ENCODE measurements at places on chromosomes 1 and 21. TPM values are rescaled to one million over a fixed set of nuclear protein-coding genes. Genes with fewer than 3 reads are reported as not detected.
A peak's percentile ranks its signal among the peaks of the same experiment; 100 is the strongest.

- no peak for DNase-seq
Observed at GRCh38 chr1:151043163-151043562, 4.4 kb upstream of the C1orf56 start.

- DNase-seq, result no peak
Observed at GRCh38 chr1:14869187-14869586, 270.7 kb downstream of the KAZN start.

DNA sequence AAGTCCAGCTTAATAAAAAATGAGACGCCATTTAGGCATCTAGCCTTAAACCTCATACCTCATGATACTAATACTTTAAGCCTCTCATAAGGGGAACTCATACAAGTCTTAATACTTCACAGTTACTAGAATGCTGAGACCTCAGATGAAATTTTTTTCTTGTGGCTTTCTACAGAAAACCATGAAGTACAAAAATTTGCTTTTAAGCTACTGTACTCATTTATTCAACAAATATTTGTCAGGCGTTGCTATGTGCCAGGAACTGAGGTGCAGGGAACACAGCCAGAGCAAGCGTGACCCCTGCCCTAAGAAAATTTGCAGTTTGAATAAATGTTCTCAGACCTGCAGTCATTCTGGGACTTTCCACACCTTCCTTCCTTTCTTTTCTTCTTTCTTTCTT lies 150.6 kb downstream of the MRPL39 start:
- DNase-seq, result no peak

DNA sequence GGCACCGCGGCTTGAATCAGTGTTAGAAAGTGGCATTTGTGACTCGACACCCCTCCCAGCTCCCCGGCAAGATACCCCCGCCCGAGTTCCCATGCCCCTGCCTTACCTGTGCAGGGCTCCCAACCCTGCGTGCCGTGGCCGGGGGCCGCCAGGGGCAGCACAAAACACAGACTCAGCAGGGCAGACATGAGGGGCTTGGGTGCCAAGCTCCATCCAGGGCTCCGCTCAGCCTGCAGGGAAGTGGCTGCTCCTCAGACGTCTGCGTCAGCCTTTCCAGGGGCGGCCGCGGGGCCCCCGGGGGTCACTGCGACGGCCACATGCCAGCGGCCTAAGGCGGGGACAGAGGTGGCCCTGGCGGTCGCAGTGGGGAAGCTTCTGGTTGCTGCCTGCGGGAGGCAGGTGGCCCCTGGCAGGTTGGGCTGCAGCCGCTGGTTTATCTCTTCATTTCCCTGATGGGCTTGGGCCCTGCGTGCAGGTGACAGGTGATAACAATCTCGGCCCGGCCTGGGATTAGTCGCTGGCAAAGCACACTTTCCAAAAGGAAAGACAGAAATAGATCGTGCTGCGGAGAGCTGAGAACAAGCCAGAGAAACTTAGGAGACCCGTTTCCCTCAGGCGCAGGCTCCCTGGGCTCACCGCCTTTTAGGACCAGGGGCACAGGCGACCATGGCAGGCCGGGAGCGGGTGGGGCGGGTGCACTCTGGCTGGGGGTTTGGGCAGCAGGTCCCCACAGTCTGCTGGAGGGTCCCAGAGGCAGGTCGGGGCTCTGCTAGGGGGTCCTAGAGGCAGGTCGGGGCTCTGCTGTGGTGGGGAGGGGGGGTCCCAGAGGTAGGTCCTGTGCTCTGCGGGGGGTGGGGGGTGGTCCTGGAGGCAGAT lies at the start of gene TSPEAR:
Gene TSPEAR, minus strand, starts transcription at position 246 of the 876 bp plus-strand sequence. Its CDS starts 58 bp downstream, at position 188.
- no peak for DNase-seq

DNA sequence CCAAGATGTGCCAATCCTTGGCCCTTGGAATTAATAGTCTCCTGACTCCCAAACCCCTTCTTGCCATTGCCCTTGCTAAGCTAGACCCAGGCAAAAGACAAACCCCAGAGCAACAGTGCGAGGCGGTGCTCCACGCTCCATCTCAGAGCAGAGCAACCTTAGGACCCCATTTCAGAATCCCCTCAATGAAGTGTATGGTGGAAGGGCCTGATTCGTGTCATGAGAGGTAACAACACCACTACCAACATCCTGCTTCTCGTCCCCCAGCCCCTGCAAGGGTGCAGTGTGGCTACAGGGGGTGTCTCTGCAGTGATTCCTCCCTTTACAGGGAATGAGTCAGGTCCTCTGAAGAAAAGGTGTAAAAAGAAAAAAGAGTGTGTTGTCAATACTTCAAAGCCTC lies 103.9 kb upstream of the IRF2BP2 start:
- DNase-seq, result no peak

DNA sequence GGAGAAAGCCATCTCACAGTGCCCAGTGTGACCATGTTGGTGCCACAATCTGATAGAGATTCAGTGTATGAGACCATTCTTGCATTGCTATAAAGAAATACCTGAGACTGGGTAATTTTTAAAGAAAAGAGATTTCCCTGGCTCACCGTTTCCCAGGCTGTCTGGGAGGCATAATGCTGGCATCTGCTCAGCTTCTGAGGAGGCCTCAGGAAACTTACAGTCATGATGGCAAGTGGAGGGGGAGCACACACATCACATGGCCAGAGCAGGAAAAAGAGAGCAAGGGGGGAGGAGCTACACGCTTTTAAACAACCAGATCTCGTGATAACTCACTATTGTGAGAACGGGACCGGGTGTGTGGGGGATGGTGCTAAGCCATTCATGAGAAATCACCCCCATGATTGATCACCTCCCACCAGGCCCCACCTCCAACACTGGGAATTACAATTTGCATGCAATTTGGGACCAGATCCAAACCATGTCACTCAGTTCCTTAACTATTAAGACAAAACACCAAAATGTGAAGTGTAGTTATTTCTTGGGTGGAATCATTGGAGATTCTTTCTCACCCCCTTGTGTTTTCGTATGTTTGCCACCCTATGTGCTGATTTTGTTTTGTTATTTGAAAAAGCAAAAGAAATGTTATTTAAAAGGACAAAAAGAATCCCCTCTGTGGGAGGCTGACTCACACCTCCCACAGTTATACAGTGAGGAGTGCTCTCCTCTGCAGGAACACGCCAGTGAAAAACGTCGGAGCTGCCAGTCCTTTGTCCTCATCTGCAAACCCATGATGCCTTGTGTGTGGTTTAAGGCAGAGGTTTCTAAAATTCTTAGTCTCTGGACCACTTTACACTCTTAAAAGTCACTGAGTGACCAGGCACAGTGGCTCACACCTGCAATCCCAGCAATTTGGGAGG lies 46.9 kb upstream of the IFNLR1 start:
- no peak for DNase-seq

DNA sequence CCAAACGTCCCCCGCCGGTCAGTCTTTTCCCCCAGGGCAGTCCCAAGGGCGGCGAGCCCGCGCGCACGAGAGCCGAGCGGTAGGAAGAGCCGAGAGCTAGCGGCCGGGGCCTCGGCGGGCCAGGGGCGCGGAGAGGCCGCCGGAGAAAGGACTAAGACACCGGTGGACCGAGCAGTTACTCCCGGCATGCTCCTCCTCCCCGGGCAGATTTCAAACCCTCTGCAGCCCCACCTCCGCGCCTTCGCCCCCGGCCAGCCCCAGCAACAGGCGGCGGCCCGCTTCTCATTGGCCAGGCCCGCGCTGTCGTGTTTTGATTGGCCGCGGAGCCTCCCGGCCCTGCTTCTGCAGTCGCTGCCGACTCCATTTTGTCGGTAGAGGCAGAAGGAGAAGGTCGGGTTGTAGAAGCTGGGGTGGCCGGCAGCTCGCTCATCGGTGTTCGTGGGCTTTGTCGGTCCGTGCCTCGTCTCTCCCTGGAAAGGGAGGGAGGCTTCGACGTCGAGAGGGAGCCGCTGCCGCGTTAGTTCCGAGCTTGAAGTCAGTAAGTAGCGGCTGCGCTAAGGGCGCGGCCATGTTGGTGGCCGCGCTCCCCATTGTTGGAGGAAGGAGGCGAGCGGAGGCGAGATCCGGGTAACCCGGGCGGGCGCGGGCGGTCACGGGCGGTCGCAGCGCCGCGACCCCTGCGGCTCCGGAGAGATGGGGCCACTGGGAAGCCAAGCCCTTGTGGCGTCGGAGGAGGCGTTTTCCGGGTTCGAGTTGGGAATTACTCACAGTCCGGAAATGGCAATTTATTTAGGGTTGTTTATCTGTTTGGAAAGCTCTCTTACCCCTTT lies at the start of gene PNRC2:
Gene PNRC2, plus strand, starts transcription at position 368 of the 830 bp plus-strand sequence. CDS start 1,630 bp downstream, outside the sequence.
- DNase-seq, result peak; percentile 97

Gene NPR1
- total RNA-seq, result 0.16 TPM

Gene FAM163A
- total RNA-seq, result under 0.01 TPM

All from occipital lobe (tissue), 3 donors.